Stimulated activated CD8-positive, alpha-beta memory T cell treated with anti-CD3 and anti-CD28 coated beads, Interleukin-4, amount 100 ng/mL, for 4 hours (primary cell): ENCODE measurements at places on chromosomes 4 and X.

- no peak for DNase-seq
These were observed 44.2 kb upstream of the ADAM29 start for GRCh38 chr4:174873931-174874330.

DNA sequence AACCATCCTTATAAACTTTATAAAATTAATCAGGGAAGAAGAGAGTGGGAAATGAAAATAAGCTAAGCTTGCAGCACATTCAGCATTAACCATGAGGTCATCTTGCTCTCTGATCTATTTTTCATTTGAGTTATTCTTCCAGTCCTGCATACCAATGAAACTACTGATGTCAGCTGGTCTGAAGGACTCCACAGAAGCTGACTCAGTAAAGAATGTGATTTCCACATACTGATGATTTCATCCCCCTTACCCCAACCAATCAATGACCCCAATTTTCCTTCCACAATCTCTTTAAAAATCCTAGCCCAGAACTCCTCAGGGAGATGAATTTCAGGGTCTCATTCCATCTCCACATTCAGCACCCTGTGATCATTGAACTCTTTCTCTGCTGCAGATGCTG, 18.8 kb upstream of the DSPP start:
- no peak for DNase-seq

- no peak for DNase-seq
These were observed 112.2 kb upstream of the ANXA3 start for GRCh38 chr4:78439328-78439727.

DNA sequence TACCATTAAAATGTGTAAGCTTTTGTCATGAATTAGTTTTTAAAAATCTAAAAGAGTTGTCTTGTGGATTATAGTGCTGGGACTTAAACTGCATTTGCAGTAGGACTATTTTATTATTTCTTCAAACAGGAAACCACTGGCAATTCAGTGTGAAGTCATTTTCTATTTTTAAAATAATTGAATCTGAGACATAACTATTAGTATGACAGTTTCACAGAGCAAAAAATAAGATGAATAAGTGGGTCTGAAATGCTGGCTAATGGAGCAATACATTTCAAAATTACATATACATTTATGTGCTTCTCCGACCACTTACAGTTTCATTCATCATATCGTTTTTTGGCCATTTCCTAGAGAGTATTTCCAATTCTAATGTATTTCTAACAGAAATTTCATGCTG, 75.3 kb upstream of the RAPGEF2 start:
- DNase-seq, result no peak

DNA sequence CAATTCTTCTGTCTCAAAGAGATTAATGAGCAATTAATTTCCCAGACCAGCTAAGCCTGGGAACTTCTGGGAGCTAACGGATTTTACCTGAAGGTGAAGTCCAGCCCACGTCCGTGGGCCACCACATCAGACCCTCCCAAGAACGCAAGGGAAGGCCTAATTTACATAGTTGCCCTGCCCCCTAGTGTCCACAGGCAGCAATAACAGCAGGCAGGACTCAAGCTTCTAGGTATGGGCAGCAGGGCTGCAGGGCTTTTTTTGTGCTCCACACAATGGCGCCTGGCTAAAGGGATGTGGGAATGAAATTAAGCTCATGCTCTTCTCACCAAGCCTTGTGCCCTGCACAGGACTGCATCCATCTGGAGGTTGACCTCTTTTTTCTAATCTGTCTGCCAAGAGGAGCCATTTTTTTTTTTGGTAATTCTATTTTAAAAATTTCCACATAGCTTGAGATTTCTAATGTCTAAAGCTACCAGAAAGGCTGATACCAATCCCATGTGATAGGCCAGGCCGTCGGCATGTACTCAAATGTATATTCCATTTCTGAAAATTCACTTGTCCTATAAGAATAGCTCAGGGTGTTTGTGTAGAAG, 111.9 kb upstream of the TMEM164 start:
- peak; percentile 1 for DNase-seq

GRCh38 chrX:154516656-154517100, 646 bp upstream of the FAM3A start:
- DNase-seq, result no peak
